Amniotic epithelial cell (primary cell): ENCODE measurements at places on chromosomes 5 and 9.

DNA sequence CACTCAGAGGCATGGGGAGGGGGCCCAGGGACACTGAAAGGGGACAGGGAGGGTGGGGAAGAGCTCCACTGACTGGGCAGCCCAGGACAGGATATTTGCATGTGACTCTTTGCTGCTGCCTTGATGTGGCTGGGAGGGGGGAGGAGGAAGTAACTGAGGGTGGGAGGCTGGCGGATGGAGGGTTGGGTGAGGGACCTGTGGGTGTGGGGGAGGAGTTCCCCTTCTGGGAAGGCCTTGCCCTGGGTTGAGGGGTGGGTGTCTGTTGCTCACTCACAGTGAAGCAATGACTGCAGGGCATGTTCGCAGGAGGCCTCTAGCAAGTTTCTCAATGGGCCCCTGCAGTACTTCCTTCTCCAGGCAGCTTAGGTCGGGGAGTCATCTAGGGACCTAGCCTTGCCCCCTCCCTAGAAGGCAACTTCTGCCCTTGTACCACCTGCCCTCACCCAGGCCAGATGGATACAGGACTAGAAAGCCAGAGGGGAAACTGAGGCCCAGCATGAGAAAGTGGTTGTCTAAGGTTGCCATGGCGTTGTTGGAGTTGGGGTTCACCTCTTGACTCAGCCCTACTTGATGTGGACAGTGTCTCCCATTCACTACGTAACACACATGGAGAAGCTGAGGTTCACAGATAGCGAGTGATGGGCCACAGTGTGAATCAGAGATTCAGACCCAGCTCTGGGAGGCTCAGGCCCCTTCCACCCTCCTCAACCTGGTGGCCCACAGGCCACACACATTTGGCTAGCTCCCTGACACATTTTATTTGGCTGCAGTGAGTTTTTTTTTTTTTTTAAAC is 3.0 kb downstream of the GRK6 start:
- peak; percentile 25 for DNase-seq

GRCh38 chr9:87611776-87612175 is 114.1 kb downstream of the DAPK1 start:
- DNase-seq, result no peak

GRCh38 chr5:175893466-175893865 is 22.1 kb downstream of the CPLX2 start:
- DNase-seq, result no peak

DNA sequence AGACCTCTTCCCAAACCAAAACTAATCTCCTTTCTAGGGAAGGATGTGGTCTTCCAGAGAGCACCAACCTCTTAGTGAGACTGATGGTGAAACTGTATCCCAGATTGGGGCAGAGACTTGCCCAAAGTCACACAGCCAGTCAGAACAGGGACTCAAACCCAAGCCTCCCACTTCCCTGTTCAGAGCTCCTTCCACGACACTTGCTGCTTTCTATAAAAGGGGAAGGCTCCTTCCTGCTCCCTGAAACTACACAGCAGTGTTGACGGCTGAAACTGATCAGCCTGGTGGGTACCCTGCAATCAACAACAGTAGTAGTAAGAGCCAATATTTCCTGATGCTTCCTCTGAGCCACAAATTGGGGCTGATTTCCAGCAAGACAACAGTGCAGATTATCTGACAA is 1.5 kb downstream of the TOR2A start:
- no peak for DNase-seq

DNA sequence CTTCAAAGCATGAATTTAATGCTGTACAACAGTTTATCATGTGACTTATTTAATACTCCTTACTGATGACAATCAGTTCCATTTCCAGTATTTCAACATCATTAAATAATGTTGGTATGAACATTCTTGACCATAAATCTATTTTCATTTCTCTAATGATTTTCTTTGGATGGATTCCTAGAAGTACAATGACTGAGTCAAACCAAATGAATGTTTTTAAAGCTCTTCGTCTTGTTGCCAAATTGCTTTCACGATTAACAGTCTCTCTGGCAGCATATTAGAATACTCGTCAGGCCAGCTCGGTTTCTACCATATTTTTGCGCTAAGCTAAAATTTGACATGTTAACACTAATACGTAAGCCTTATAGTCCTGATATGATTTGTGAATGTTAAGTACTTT is 197.0 kb downstream of the TRPM3 start:
- DNase-seq, result peak; percentile 81

DNA sequence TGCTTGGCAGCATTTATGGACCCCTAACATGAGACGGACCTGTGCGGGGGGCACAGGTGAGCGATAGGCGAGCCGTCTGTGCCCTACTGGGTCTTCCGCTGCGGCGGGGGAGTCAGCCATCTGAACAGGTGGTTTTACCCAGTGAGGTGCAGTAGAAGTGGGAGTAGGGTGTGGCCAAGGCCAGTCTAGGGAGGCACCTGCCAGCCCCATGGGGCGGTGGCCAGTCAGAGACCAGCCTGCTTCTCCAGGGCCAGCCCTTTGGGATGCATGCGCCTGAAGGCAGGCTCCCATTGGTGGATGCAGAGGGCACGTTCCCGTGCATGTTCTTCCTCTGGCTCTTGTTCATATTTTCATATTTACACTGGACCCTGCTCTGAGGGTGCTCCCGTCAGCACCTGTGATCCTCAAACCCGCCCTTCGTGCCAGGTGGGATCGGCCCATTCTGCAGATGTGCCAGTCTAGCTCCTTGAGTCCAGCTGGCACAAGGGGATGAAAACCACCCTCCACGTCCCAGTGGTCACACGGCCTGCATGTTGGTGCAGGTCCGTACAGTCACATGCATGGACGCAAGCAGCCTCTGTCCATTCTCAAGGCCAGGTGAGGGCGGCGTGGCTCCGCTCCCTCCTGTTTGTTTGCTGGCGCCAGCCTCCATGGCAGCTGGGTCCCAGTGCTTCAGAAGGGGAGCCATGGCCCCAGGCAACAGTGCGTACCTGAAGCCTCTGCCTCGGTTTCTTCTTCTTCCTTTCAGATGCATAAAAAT is 9.0 kb downstream of the COL5A1 start:
- no peak for DNase-seq

DNA sequence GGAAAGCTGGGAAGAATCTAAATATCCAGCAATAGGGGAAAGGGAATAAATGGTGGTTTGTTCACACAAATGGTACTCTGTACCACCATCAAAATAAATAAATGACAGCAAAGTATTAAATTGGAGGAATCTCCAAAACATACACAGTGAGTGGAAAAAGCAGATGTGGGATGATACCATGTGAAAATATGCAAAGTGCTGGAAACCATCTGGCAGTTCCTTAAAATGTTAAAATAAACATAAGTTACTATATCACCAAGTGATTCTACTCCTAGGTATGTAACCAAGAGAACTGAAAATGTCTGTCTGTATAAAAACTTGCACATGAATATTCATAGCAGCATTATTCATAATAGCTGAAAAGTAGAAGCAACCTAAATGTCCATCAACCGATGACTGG is 41.9 kb upstream of the TEX48 start:
- peak; percentile 23 for DNase-seq

GRCh38 chr9:91803151-91803940 is 146.7 kb downstream of the ROR2 start:
- peak; percentile 84 for DNase-seq

DNA sequence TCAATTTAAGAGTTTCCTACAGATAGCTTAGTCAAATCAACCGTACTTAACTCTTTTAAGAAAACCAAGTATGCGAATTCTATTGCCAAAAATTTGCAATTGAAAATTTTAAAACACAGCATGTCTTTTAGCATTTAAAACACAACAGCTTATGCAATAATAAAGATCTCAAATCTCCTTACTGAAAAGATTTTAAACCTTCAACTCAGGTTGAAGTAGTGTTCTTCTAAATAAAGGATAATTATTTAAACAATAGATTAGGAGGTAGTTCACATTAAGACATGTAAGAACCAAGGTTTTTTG is 5.5 kb downstream of the NR3C1 start:
- no peak for DNase-seq

- DNase-seq, result peak; percentile 39
Measured at GRCh38 chr5:108905805-108906204, 158.1 kb downstream of the FER start.

DNA sequence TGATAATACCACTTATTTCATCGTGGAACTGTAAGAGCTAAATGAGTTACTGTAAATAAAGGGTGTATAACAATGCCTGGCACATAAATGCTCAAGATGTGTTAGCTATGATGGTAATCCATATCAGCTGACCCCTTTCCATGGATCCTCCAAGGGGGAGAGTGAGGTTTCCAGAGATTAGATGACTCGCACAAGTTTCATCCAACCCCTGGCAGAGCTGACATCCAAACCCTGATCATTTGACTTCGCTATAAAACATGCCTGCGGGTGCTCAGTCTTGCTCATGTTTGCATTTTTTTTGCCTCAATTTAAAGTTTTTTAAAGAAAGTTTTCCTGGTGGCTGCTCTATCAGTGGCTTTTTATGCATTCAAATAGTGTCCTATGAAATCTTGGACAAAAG is 145.7 kb upstream of the SMIM23 start:
- DNase-seq, result peak; percentile 11

GRCh38 chr5:92775711-92776615 is 805.1 kb downstream of the NR2F1-AS1 start:
- peak; percentile 57 for DNase-seq
